ENCODE measurements at places on chromosomes 7 and 10.

DNA sequence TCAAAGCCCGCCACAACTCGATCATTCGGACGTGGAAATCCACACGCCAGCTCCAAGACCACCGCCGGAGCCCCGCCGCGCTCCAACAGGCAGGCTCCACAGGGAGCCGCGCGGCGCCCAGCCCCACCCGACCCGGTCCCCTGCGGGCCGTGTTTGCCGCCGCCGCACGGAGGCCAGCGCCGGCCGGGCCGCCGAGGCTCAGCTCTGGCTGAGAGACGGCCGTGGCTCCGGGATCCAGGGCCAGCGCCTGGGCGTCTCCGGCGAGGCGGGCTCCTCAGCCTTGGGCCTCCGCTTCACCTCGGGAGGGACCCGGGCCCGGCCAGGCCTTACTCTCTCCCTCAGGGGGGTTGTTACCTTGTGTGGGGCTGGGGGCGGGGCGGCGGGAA, 333 bp downstream of the SMNDC1 start:
- DNase-seq = peak; percentile 64

GRCh38 chr10:28160866-28161405, 141.9 kb downstream of the MPP7 start:
- no peak for DNase-seq

- no peak for DNase-seq
Observed at GRCh38 chr7:1085910-1086421, 1.9 kb upstream of the GPER1 start.

- DNase-seq = peak; percentile 81
Observed at GRCh38 chr7:158976849-158977593, 120.7 kb downstream of the DYNC2I1 start.

GRCh38 chr10:104092749-104093148, 7.1 kb upstream of the COL17A1 start:
- no peak for DNase-seq

- no peak for DNase-seq
Observed at GRCh38 chr7:38160003-38160571, 18.0 kb upstream of the STARD3NL start.

GRCh38 chr10:101569323-101569621, 18.8 kb downstream of the POLL start:
- no peak for DNase-seq

DNA sequence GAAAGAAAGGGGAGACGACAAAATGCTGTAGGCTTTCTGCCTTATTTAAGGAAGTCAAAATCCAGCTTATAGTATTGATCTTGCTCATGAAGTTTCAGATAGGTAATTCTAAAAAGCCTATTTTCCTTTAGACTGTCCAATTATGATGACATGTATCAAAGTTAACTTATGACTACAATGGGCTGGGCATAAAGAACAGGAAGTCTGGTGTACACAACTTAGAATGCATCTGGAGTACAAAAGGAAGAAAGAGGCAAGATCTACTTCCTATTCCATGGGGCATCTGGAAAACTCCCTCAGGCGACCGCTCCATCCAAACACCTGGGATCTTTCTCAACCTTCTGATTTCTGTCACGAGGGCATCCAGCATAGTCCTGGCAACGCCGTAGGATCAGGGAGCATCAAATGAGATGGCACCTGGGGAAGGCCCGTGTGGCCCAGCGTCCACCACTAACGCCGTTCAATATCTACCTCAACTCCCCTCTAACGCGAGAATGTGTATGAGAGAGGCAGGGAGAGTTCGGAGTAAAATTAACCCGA, 512 bp downstream of the FAM24B start:
- no peak for DNase-seq

- no peak for DNase-seq
Observed at GRCh38 chr7:81478664-81479063, 291.2 kb downstream of the HGF start.

DNA sequence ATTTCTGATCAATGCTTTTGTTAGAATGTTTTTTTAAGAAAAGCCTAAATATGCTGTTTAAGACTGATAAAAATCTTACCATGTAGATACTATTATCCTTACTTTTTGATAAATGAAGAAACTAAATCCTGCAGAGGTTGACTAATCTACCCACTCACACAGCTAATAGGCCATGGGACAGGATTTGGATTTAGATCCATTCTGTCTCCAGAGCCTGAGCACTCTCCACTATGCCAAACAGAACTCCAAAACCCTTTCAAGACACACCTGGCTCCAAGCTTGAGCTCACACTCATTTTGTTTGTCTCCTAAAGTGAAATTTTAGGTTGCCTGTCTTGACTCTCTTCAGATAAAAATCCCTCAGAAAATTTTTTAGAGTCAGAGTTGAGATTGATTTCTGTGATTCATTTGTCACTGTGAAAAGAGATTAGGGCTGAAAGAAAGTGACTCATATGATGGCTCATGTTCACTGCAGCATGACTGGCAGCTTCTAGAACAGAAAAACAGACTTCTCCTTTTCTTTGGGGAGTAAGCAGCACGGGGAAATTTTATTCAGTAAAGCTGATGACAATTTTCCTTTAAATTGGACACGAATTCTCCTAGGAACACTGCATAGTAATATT, 132.3 kb upstream of the POT1 start:
- no peak for DNase-seq

DNA sequence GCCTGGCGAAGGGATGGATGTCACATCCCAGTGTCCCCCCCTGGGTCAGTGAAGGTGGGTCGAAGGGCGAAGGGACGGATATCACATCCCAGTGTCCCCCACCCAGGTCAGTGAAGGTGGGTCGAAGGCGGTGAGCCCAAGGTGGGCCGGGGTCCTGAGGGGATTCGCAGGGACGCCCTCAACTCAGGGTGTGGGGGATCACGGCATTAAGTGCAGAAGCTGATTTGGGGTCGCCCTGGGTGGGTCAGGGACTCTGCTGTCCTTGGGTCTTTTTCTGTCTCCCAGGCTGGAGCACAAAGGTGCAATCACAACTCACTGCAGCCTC, 21.9 kb downstream of the ADAP1 start:
- no peak for DNase-seq

DNA sequence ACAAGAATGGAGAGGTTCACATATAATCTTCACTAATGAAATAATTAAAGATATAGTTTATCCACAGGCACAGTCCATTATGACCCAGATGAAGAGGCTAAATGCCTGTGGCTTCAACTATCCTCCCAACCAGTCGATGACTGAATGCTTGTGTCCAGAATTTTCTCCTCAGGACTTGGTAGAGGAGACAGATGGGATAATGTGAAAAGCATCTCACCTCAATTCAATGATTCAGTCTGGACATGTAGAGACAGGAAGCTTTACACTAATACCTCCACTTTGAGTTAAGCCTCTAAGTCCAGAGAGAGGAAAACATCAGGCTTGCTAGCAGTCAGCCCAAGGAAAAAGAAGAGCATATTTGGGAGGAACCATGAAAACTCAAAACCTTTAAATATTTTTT, 59.1 kb upstream of the COL1A2 start:
- no peak for DNase-seq

DNA sequence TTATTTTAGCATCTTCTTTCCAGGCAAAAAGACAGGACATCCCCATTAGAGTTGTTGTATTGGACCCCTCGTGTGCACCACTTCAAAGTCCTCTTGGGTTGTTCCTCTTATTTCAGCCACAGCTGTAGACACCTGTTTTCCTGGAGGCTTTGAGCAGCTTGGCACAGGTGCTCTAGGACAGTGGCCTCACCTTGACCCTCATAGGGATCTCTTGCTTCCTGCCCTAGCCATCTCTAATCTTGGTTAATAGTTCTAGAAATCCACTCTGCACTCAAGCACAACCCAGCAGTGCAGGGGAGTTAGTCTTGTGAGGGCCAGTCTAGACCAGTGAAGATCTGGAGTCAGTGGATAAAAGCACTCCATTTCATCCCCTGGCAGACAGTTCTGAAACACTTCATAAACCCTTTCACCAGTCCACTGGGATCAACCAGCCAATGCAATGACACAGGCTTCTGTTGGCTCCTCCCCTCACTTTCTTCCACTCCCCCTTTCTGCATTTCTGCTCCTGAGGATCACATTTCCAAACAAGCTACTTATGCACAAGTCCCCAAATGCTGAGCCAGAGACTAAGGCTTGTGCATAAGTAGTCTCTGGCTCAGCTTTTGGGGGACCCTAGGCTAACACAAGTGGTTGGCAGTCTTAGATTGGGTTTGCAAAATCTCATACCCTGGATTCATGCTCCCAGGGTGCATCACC, 131.5 kb upstream of the LAMB4 start:
- DNase-seq = no peak

GRCh38 chr10:104299031-104299904, 30.3 kb downstream of the GSTO2 start:
- DNase-seq = no peak

DNA sequence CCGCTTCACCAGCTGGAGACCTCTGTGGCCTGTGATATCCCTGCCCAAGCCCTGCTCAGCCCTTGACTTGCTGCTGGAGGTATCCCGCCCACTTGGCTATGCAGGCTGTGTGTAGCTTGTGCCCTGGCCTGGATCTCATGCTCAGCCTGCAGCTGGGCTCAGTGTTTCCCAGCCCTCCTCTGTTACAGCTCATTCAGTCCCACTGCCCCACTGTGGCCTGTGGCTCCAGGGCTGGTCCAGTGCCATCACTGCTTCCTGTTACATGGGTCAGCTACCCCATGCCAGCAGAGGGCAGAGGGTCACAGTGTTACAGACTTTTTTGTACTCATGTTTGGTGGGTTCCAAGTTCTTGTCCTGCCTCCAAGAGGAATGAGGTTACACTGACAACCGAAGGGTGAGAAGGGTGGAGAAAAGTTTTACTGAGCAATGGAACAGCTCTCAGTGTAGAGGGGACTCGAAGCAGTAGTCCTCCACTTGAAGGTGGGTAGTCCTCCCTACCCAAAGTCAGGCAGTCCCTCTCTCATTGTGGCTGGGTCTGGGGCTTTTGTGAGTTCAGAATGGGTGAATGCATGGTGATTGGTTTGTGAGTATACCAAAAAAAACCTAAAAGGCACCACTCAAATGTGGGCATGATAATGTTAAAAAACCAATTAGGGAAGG, 100.4 kb downstream of the ANKRD7 start:
- no peak for DNase-seq

- DNase-seq = no peak
Observed at GRCh38 chr7:142414135-142414534, 156.3 kb upstream of the PRSS58 start.

DNA sequence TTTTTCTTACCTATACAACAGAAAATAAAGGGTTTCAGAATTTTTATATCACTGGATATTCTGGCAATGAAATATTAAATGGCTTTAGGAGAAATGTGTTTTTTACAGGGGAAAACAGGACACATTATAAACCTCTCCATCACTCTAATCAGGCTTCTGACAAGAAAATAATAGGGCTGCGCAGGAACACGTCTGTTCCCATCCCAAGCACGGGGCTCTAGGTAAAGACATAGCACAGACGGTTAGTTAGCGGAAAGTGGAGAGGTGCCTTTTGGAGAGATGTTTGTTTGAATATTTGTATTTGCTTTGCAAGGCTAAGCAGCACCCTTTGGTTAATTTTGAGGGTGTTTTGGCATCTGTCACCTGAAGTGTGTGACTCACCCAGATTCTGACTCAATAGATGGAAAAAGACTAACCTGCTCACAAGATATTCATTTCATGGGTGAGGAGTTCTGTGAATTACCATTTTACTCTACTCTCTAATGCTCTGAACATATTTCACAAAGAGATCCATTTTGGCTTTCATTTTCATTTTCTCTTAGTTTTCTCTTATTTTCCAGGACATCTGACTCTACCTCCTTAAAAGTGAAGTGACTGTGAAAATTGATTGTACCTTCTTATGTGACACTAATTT, 174.5 kb upstream of the AKR1E2 start:
- no peak for DNase-seq

- no peak for DNase-seq
Observed at GRCh38 chr10:58266003-58266825, 1.5 kb downstream of the IPMK start.

GRCh38 chr7:117808341-117808757, 64.9 kb downstream of the CTTNBP2 start:
- no peak for DNase-seq

DNA sequence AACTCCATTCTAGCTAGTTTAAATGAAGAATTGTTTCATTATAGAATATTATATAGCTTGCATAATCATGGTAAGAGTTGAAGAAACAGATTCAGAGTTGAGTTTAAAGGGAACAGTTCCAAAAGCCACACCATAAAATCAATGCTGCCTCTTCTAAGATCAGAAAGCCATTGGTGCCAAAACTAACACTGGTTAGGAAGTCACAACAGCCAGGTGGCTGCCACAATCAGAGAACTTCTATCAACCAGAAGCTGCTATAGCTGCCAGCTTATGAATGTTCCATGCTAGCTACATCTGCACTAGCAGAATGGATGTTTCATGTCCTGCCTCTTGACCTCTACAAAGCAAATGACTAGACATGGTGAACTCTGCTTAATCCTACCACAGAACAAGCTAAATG, 583.1 kb upstream of the LRRN3 start:
- no peak for DNase-seq

- DNase-seq = no peak
Observed at GRCh38 chr7:93228302-93228701, 2.0 kb upstream of the HEPACAM2 start.

DNA sequence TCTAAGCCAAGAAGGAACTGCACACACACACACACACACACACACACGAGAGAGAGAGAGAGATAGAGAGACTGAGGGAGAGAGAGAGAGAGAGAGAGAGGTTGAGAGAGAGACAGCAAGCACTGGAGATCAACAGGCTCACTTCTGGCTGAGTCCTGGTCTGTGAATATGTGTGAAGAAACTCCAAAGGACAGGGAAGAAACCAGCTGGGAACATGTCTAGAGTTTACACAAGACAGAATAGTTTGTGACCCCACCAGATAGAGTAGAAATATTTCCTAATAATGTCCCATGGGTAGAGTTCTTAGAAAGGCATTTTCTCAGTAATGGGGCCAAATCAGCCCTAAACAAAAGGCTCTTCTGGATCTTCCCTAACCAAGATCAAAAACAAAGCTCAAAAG, 155.5 kb upstream of the IGFBP3 start:
- no peak for DNase-seq

DNA sequence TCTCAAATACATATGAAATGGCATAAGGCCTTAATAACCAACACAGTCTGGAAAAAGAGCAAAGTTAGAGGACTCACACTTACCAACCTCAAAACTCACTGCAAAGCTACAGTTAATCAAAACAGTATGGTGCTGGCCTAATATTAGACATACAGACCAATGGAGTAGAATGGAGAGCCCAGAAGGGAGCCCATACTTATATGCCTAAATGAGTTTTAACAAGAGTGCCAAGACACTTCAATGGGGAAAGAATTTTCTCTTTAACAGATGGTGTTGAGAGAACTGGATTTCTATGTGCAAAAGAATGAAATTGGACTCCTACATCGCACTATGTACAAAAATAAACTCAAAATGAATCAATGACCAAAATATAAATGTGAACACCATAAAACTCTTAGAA, 522.6 kb downstream of the AUTS2 start:
- no peak for DNase-seq

GRCh38 chr7:70312336-70312735, 714.1 kb downstream of the AUTS2 start:
- no peak for DNase-seq
